ENCODE measurements at places on chromosomes 16 and 17.

DNA sequence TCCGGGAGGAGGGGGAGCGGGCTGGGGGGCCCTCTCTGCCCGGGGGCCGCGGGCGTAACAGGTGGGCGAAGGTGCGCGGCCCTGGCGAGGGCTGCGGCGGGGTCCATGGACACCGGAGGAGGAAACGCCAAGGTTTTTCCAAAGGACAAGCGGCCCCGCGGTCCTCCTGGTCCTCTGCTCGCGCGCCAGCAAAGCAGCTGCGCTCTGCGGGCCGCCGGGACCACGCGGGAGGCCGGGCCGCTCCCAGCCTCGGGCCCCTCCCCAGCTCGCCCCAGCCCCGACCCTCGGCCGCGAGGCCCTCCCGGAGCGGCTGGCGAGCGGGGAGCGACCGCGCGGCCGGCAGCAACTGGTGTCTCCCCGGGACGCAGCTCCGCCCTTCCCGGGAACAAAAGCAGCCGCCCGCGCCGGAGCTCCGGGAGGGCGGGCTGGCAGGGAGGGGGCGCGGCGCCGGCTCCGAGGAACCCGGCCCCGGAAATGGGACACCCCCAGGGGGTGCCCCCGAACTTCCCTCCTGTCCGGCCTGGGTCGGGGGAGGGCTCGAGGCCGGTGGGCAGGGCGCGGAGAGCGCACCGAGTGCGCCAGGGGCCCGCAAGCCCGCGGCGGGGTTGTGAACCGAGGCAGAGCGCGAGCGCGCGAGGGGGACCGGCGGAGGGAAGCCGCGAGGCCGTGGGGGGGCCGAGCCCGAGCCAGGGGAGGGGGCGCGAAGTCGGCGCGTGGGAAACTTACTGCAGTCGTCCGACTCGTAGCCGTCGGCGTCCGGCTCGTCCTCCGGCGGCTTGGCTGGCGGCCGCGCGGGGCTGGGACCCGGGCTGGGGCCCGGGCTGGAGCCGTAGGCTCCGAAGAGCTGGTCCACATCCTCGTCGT, 837 bp downstream of the DOC2B start:
- no peak for DNase-seq

DNA sequence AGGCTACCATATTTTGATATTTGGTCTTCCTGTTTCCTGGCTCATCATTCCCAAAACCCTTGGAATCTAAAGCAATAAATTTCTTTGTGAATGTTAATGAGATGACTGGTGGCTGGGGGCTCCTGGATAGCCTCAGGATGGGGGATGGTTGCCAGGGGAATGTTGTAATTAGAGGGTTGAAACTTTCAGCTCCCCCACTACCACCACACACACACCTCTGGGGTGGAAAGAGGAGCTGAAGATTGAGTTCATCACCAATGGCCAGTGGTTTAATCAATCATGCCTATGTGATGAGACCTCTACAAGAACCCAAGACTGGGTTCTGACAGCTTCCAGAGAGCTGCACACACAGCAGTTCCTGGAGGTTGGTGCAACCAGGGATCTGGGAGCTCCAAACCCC, 59.1 kb downstream of the HS3ST3A1 start:
- no peak for DNase-seq

- DNase-seq: no peak
Observed at GRCh38 chr17:27415120-27415795, 41.0 kb upstream of the KSR1 start.

DNA sequence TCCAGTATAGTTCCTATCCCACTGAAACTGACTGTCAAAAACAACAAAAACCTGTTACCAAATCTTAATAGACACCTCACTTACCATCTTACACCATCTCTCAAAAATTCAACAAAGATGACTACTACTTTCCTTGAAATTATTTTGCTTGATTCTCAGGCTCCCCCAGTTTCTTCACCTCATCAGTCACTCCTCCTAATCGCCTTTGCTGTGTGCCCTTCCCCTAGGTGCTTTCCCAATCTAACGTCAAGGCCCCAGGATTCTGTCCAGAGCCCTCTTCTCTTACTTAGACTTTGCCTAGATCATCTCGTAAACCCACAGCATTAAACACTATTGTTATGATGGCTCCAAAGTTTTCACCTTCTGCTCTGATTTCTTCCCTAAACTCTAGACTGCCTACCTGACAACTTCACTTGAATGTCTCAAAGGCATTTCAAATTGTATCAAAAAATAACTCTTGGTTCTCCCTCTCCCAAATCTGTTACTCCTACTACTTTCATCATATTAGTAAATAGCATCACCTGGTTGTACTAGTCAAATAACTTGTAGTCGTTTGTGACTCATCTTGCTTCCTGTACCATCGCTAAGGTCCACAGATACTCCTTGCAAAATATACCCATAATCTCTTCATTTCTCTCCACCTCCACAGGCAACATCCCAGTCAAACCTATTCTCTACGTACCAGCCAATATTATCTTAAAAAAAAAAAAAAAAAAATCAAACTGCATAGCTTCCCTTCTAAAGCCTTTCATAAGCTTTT, 18.0 kb downstream of the C16orf87 start:
- no peak for DNase-seq

- DNase-seq: no peak
Observed at GRCh38 chr17:15469260-15469659, 1.8 kb upstream of the CDRT4 start.

Data from stimulated activated CD8-positive, alpha-beta memory T cell treated with anti-CD3 and anti-CD28 coated beads, Interleukin-4, amount 100 ng/mL, for 4 hours (primary cell).